ENCODE measurements at places on chromosomes 1 and 21. TPM values are rescaled to one million over a fixed set of nuclear protein-coding genes. Genes with fewer than 3 reads are reported as not detected.
A peak's percentile ranks its signal among the peaks of the same experiment; 100 is the strongest.

Gene RORC
- total RNA-seq = 1.3 TPM

GRCh38 chr1:2927393-2928360, 93.6 kb upstream of the ACTRT2 start:
- H3K27ac ChIP-seq = no peak overlapping the region
- H3K4me3 ChIP-seq = no peak overlapping the region
- H3K27me3 ChIP-seq = no peaks in the 10 kb centered on the region
- no peak for DNase-seq
- no peaks in the 10 kb centered on the region for H3K36me3 ChIP-seq

DNA sequence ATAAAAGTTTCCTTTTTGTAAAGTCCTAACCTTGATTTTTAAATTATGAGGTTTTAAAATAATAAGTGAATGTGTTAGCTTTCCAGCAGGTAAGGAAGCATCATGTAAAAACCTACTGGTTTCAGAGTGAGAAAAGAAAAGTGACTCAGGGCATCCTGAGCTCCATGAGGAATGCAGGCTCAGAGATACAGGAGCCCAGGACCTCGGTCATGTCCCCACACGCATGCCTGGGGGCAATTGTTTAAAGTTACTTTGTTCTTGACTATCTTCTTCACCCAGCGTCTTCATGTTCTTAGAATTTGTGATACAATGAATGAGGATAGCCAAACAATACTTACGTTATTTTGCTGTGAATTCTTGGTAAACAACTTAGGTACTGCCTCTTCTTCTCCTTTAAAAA, 117.4 kb upstream of the PLPPR5 start:
- no peak for DNase-seq
- no peaks in the 10 kb centered on the region for H3K36me3 ChIP-seq
- no peaks in the 10 kb centered on the region for H3K27me3 ChIP-seq
- H3K4me3 ChIP-seq = no peak overlapping the region
- no peak overlapping the region for H3K27ac ChIP-seq
- no peaks in the 10 kb centered on the region for H3K4me1 ChIP-seq

DNA sequence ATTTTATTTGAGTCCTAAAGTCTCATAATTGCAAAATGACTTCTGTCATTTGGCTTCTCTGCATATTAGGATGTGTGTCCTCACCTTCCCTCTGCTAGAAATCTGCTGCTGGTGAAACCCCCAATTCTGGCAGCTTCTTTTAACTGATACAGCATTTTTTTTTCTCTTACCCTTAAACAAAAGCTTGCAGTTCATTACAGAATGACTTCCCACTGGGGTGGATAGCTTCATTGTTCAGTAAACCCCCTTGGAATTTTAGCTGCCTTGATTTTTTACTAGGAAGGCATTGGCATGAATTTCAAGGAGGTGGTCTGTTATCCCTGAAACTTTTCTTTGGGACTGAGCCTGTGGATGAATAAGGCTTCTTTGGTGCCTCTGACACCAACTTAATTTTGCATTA, 16.8 kb downstream of the TSEN15 start:
- DNase-seq = no peak
- no peaks in the 10 kb centered on the region for H3K4me1 ChIP-seq
- H3K36me3 ChIP-seq = no peaks in the 10 kb centered on the region
- H3K27ac ChIP-seq = no peak overlapping the region
- H3K27me3 ChIP-seq = no peaks in the 10 kb centered on the region

DNA sequence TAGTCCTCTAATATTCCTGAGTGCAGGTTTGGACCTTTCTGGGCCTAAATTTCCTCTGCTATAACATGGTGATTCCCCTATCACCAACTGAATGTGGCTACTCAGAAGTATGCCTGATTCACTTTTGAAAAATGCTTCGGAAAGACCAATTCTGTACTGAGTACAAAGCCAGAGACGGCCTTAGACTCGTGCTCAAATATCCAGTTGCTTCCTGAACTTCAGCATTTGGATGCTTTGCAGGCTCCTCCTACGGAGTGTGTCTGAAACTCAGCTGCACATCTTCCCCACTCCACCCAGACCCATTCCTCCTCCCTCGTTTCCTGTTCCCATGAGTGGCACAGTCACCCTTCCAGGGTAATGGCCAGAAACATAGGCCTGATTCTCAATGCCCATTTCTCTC, 98.4 kb upstream of the GADD45A start:
- H3K36me3 ChIP-seq = no peaks in the 10 kb centered on the region
- no peak for DNase-seq
- H3K4me1 ChIP-seq = no peaks in the 10 kb centered on the region
- H3K27ac ChIP-seq = no peak overlapping the region
- no peaks in the 10 kb centered on the region for H3K27me3 ChIP-seq

DNA sequence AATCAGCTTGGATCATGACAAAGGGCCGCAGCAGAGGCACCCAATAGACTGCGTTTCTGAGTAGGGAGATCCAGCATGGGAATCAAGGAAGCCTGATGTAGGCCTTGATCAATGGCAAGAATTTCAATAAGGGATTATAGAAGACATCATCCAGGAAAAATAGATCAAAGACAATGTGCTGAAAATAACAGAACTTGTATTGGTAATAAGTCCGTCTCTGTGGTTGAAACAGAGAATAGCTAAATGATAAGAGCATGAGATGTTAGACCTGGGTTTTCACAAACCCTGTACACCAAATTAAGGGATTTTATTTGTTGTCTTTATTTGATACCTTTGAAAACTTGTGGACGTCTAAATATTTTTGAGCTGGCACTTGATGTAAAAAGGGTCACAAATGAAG, 228.0 kb upstream of the SGIP1 start:
- H3K4me3 ChIP-seq = no peak overlapping the region
- no peaks in the 10 kb centered on the region for H3K36me3 ChIP-seq
- peaks cover 35% of the 10 kb centered on the region for H3K4me1 ChIP-seq
- H3K27me3 ChIP-seq = no peaks in the 10 kb centered on the region

DNA sequence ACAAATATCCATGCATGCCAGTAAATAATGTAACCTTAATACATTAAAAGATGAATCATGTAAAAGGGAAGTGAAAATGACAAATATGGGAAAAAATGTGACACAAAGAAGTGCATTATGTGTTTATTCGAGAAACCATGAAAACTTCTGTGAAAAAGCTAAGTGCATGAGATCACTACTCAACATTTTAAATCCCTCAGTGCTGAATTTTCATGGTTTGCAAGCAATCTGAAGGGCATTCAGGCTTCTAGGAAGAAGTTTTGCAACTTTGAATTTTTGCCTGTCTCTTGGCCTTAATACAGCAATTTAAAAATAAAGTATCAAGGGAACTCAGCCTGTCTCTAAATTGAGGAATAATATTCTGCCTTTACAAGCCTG, 78.2 kb downstream of the MAP3K7CL start:
- no peak overlapping the region for H3K27ac ChIP-seq
- no peaks in the 10 kb centered on the region for H3K27me3 ChIP-seq
- H3K4me1 ChIP-seq = no peaks in the 10 kb centered on the region
- no peak for DNase-seq

DNA sequence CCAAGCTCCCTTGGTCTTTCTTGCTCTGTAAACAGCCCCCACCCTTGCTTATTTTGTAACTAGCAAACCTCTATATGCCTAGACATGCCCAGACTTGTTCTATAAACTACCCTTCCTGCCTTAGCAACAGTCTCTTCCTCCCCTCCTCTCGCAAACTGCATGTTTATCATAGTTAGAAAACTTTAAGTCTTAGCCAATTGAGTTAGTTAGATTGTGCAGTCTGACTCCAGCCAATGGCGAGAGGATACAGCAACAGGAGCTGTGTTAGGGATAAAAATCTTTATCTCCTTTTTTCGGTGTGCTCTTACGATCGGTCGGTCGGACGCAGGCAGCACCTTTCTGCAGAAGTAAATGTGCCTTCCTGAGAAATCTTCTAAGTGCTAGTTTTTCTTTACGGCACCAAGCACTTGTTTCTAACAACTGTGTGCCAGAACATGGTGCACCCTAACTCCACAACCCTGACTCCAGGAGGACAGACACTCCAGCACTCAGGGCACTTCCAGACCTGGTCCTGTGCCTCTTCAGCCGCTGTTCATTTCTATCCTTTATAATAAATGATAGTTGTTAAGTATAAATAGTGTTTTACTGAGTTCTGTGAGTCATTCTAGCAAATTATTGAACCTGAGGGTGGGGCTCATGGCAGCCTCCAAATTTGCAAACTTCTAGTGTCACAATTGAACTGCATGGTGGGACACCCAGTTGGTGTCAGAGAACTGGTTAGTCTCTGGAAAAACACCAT, 25.7 kb upstream of the GNG4 start:
- H3K36me3 ChIP-seq = 0 out of 2 replicates have a peak, but pooled peaks cover 3% of the 10 kb centered on the region
- no peak for DNase-seq
- H3K4me3 ChIP-seq = no peak overlapping the region
- no peaks in the 10 kb centered on the region for H3K27me3 ChIP-seq
- no peak overlapping the region for H3K27ac ChIP-seq

GRCh38 chr1:117106478-117106877, 15.1 kb downstream of the TRIM45 start:
- peaks cover 18% of the 10 kb centered on the region for H3K4me1 ChIP-seq

GRCh38 chr1:42680921-42681683, 1.1 kb upstream of the YBX1 start:
- no peaks in the 10 kb centered on the region for H3K27me3 ChIP-seq
- peak overlapping the region; percentile 87 for H3K27ac ChIP-seq
- H3K4me3 ChIP-seq = peak overlapping the region; percentile 88
- H3K36me3 ChIP-seq = peaks cover 34% of the 10 kb centered on the region
- no peak for DNase-seq

DNA sequence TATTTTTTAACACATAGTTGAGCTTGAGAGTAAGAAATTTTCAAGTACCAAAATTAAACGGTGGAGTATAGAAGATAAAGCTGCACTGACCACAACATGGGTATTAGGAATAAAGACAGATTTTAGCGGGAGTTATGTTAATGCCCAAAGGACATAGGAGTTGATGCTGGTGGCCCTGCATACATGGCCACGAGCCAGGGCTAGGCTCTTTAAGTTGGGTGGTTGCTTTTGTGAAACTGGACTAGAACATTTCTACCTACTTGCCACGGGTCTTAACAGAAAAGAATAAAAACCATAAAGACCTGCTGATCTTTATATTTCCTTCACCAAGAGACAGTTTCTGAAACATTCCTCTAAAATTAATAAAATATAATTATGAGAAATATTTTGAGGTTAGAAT, 14.9 kb downstream of the EDEM3 start:
- no peaks in the 10 kb centered on the region for H3K27me3 ChIP-seq
- no peak overlapping the region for H3K4me3 ChIP-seq
- H3K36me3 ChIP-seq = no peaks in the 10 kb centered on the region
- DNase-seq = no peak
- no peak overlapping the region for H3K27ac ChIP-seq

Gene TMEM125
- total RNA-seq = 13.9 TPM

GRCh38 chr1:246179401-246179800, 327.7 kb downstream of the SMYD3 start:
- no peak overlapping the region for H3K4me3 ChIP-seq
- DNase-seq = no peak
- no peaks in the 10 kb centered on the region for H3K27me3 ChIP-seq
- H3K36me3 ChIP-seq = no peaks in the 10 kb centered on the region

DNA sequence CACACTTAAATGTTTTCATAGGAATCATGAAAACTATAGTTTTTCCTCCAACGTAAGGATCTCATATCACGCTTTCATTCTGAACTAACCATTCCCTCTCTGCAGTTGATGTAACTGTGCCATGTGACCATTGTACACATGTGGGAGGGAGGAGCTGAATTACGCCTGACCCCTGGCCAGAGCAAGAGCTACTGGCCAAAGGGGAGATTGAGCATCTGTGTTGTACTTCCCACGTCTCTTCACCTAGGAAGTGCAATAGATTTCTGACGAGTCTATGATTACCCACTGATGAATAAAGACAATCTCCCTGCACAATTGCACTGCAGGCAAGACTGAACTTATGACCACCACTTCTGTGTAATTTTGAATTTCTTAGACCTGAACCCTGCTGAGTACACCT, 24.0 kb downstream of the PTPRC start:
- H3K27me3 ChIP-seq = no peaks in the 10 kb centered on the region
- no peak for DNase-seq
- no peaks in the 10 kb centered on the region for H3K4me1 ChIP-seq

DNA sequence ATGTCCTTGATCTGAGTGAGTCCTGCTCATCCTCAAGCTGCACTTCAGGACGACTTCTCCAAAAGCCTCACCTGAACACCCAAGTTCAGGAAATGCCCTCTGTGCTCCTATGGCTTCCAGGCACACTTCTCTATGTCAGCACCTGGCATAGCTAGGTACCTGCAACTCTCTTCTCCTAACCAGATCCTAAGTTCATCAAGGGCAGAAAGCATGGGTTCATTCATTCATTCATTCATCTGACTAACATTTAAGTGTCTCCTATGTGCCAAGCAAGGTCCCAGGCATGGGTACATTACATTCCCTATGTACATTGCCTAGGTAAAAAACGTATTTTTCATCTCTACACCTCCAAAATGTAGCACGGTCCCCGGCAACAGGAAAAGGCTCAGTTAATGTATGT, 4.0 kb downstream of the RGS8 start:
- no peak overlapping the region for H3K4me3 ChIP-seq
- H3K4me1 ChIP-seq = no peaks in the 10 kb centered on the region
- no peak overlapping the region for H3K27ac ChIP-seq
- no peaks in the 10 kb centered on the region for H3K27me3 ChIP-seq
- no peak for DNase-seq
- no peaks in the 10 kb centered on the region for H3K36me3 ChIP-seq

- no peak for DNase-seq
- no peaks in the 10 kb centered on the region for H3K4me1 ChIP-seq
- H3K27ac ChIP-seq = no peak overlapping the region
- H3K36me3 ChIP-seq = no peaks in the 10 kb centered on the region
- H3K27me3 ChIP-seq = no peaks in the 10 kb centered on the region
Observed at GRCh38 chr1:193846876-193847604, 660.6 kb upstream of the B3GALT2 start.

DNA sequence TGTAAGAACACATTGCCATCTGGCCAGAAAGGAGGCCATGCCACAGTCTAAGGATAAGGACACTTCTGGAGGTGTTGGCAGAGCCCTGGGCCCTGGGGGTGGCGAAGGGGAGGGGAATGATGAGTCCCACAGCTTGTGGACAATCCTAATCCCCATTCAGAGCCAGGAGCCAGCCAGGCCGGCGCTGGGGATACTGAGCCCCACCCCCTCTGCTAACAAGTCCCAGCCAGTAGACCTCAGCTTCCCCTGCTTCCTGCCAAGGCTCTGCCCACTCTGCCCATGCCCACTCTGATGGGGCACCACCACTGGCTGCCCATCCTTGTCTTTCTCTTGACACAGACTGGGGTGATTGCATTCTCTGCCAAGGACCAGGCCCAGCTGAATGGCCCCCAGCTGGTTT, 71.9 kb downstream of the NAV1 start:
- no peaks in the 10 kb centered on the region for H3K4me1 ChIP-seq
- DNase-seq = no peak
- no peaks in the 10 kb centered on the region for H3K36me3 ChIP-seq
- H3K27ac ChIP-seq = no peak overlapping the region
- no peak overlapping the region for H3K4me3 ChIP-seq

Gene HPDL
- total RNA-seq = not detected

Gene BARHL2
- not detected for total RNA-seq

Gene LRRIQ3
- total RNA-seq = 1.1 TPM

DNA sequence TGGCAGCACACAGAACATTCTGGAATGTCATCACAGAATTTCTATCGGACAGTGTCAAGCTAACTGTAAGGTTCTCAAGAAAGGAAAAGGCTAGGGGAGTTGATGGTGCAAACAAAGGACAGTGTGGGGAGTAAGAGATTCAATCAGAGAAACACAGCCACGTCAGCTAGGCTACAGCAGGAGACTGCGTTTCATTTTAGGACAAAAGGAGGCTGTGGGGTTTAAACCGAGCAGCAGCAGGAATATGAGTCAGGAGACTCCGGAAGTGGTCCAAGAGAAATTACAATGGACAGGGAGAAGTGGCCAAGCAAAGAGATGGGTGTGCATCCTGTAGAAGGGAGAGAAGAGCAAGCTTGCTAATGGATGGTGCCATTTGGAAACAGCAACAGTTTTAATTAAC, 37.4 kb upstream of the C1orf198 start:
- no peak overlapping the region for H3K27ac ChIP-seq
- no peak overlapping the region for H3K4me3 ChIP-seq
- no peaks in the 10 kb centered on the region for H3K36me3 ChIP-seq
- H3K27me3 ChIP-seq = no peaks in the 10 kb centered on the region
